Daoy (cell line): ENCODE measurements at places on chromosomes 2 and 18. TPM values are rescaled to one million over a fixed set of nuclear protein-coding genes. Genes with fewer than 3 reads are reported as not detected.

Gene KIF1A
- total RNA-seq = 15.0 and 16.2 TPM in 2 replicates

Gene DUSP2
- total RNA-seq = 21.1 and 24.4 TPM in 2 replicates

Gene LRP2
- under 0.01 TPM in 1 of 2 replicates, not detected in the other for total RNA-seq

Gene NEURL3
- total RNA-seq = 0.23 and 1.2 TPM in 2 replicates

Gene KCNIP3
- 2.6 and 5.5 TPM in 2 replicates for total RNA-seq

- peak; percentile 38 for DNase-seq
Measured at GRCh38 chr2:74602586-74603281, 45.4 kb downstream of the M1AP start.

DNA sequence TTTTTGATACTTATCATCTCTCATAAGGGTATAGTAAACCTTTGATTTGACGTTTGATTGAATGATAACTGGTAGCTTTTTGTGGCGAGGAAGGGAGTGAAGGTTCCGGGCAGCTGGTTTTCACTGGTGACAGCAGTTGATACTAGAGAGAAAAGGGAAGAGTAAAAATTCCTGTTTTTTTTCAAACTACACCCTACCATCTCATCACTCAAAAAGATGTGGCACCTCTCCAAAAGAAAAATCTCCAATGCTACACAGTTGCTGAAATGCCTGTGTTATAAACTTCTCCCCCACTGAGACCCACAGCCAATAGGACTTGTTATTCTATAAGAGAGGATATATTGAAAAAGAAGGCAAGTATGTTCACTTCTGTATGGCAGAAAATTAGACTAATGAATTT lies 154.0 kb downstream of the MAIP1 start:
- DNase-seq = no peak

GRCh38 chr2:127695491-127696472 lies 5.5 kb upstream of the SFT2D3 start:
- peak; percentile 70 for DNase-seq

GRCh38 chr18:79309614-79310358 lies 85.9 kb upstream of the NFATC1 start:
- DNase-seq = no peak

GRCh38 chr2:239208465-239209180 lies 192.2 kb downstream of the HDAC4 start:
- no peak for DNase-seq
